Stimulated activated CD4-positive, alpha-beta T cell treated with anti-CD3 and anti-CD28 coated beads, TNF-alpha, amount 100 ng/mL, for 4 hours (primary cell): ENCODE measurements at places on chromosomes 4 and X.

- DNase-seq = no peak
Observed at GRCh38 chrX:73647212-73647611, 84.2 kb downstream of the CHIC1 start.

GRCh38 chr4:78707793-78708192, 68.4 kb upstream of the BMP2K start:
- no peak for DNase-seq

DNA sequence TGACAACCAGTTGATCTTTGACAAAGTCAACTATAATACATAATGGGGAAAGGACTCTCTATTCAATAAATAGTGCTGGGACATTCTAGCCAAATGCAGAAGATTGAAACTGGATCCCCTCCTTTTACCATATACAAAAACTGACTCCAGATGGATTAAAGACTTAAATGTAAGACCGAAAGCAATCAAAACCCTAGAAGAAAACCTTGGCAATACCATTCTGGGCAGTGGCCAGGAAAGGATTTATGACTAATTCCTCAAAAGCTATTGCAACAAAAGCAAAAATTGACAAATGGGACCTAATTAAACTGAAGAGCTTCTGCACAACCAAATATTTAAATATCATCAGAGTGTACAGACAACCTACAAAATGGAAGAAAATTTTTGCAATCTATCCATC, 185.1 kb downstream of the NPNT start:
- no peak for DNase-seq

GRCh38 chr4:4321951-4322688, 32.1 kb downstream of the ZBTB49 start:
- no peak for DNase-seq

DNA sequence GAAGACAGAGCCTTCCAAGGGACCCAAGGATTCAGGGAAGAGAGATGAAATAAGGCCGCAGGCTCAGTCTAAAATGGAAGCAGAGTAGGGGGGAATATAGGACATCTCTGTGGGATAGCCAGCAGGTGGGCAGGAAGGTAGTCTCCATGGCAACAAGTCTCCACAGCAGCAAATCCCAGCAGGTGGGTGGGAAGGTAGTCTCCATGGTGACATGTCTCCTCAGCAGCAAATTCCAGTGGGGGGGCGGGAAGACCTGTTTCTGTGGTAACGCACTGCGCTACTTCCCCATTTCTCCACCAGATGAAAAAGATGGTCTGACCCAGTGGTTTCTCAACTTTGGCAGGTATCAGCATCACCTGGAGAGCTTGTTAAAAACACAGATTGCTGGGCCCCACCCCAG, 18.3 kb downstream of the NLGN3 start:
- DNase-seq = no peak

DNA sequence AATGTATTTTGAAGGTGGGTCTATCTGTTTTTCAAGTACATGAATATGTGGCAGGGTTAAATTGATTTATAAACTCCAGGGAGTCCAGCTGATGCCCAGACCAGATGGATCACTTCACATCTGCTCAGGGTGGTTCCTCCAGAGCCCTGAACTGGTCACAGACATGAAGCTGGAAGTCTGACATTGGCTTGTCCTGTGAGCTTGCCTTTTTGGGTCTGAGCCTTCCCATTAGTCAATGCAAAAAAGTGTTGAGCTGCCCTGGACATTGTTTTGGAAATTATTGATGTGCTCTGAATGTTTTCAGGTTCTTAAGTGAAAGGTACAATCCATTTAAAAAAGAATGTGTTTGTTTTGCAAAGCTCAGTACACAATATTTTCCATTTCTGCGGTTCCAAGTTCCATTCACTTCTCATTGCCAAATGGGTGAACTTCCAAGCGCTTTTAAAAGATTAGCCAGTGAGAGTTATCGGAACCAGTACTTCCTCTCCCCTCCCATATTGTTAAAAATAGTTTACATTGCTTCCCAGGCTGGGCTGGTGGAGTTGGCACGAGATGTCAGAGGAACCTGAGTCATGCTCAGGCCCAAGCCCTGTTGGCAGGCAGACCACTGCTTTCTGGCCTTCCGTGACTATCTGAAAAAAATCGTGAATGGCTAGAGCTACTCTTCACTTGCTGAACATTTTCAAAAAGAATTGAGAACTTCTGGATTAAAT, 52.1 kb downstream of the PDGFRA start:
- no peak for DNase-seq

DNA sequence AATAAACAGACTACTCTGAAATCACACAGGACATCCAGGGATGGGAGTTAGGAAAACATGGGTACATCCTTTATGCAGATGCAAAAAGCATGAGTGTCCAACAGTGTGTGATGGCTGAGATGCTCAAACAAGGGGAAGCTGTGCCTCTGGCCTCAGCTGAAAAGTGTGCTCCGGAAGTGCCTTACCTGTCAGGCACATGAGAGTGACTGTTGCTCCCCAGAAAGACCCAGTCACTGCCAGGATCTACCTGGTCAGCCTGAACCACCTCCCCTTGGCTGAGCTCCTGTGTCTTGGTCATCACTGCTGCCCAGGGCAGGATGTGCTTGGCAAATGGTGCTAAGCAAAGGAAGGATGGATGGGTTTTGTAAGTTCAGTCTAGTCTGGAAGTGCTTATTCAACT, 4.0 kb downstream of the PPP2R2C start:
- no peak for DNase-seq

- no peak for DNase-seq
Observed at GRCh38 chr4:125368146-125368545, 53.4 kb downstream of the FAT4 start.

DNA sequence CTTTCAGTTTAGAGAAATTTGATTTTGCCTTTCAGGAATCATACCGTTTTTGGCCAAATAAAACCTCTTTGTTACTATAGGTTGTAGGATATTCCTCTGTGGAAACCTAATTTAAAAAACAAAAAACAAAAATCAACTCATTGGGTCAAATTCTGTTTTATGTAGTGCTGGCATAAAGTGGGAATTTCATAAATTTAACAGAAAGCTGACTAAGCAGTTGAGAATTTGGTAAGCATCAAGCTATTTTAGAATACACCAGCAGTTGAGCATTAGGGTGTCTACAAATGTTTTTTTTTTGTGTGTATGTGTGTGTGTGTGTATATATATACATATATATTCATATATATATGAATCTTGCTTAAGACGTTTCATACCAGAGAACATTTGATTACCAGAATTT, 47.4 kb downstream of the C4orf33 start:
- DNase-seq = no peak

DNA sequence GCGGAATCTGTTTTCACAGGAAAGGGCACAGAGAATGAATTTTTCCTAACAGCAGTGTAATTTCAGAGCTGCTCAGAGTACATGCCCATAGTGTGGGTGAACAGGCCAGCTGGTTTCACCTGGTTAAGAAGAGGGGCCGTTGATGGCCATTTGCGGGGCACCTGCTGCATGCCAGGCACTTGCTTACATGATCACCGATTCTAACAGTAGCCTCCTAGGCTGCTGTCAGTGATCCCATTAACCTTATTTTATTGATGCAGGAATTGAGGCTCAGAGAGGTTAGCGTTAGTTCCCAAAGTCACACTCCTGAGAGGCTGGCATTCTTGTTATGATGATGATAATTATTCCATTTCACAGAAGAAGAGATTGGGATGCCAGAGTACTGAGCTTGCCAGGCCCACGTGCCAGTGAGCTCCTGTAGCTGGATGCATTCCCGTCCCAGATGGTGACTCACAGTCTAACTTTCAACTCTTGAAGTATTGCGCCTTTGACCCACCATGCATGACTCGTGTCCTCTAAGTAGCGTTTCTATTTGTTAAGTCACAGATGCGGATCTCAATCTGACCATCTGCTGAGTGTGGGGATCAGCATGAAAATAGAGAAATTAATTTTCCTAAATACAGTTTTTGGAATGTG, 76.5 kb downstream of the PSAPL1 start:
- no peak for DNase-seq

GRCh38 chrX:100812216-100813158, 7.7 kb upstream of the CSTF2 start:
- no peak for DNase-seq

DNA sequence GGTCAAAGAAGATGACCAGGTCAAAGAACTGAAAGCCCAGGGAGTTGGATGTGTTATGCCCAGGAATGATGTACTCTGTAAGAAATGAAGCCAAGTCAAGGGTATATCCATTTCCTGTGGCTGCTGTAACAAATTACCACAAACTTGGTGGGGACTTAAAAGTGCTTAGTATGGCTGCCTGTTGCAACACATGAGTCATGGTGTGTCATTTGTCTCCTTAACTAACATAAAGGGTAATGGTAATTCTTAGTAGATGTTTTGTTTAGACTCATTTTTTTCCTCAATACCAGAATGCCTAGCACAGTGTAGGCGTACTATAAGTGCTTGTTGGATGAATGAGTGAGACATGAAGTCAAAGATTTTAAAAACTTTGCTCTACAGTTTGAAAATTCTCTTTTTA, 45.7 kb downstream of the SYTL5 start:
- no peak for DNase-seq

DNA sequence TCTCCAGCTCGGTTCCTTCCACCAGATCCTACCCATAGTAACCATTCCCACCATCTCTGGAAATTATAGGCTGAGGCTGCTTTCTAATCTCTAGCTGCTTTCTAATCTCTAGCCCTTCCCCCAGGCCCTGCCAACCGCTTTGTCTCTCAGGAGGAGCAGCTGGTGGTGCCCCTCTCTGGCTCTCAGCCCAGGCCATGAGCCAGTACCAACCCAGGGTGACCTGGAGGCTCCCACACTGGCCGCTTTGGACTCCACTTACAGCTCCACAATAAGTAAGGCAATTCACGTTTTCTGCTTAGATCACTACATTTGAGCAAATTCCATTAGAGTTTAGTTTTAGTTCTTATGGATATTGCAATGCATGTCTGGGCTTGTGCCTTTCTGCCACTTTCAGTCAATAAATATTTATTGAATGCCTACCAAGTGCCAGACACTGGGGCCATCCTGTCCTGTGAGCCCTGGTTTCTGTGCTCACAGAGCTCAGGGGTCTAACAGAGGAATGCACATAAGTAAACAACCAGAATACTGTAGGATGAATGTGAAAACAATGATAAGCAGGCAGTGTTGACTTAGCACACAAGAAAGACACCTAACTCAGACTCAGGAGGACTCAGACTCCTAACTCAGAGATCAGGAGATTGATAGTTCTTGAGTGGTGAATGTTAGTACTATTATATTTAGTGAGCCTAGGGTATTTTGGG, 38.9 kb downstream of the SMC1A start:
- no peak for DNase-seq

GRCh38 chr4:168825975-168826374, 184.1 kb downstream of the CBR4 start:
- no peak for DNase-seq

DNA sequence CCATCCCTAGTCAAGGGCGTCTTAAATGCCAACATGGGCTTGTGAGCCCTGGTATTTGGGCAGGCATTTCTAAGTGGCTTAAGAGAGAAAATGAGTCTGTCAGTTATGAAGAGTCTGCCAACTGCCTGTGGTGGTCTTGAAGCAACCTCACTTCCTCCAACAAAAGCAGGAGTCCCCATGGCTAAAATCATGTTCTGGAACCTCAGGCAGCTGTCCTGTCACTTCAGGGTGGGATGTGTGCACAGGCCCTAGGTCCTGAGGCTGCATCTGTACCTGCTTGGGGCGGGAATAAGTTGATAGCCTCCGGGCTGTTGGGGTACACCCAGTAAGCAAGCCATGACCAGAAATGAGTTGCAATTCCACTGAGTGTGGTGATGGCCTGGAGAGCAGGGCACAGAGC, 115.0 kb upstream of the SCML1 start:
- no peak for DNase-seq

GRCh38 chr4:22391551-22391950, 124.3 kb downstream of the ADGRA3 start:
- no peak for DNase-seq

DNA sequence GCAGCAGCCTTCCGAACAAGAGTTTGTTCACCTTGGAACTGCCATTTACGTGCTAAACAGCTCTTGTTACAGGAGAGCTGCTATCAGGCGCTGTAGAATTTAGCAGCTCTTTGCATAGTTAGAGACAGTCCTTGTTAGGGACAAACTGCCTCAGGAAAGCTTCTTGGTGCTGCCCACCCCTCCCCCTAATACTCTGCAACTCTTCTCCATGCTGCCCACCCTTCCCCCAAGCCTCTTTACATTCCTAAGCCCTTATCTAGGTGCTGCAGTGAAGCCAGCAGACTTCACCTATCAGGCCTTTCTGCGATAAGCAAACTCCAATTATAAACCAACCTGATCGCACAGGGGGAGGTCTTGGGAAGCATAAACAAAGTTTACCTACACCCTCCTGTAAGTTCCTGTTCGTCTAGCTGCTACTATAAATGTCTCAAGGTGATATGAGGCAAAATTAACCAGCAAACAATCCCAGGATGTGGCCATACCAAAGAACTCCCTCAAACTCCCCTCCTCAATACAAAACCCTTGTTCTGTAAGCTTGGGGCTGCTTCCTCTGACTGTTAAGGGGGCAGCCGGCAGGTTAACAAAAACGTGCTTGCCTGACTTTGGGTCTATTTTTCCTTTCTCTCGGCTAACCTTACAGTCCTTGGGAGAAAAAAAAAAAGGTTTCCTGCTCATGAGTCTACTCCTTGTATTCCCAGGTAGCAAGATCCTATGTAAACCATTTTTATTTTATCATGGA, 74.0 kb upstream of the GC start:
- no peak for DNase-seq

DNA sequence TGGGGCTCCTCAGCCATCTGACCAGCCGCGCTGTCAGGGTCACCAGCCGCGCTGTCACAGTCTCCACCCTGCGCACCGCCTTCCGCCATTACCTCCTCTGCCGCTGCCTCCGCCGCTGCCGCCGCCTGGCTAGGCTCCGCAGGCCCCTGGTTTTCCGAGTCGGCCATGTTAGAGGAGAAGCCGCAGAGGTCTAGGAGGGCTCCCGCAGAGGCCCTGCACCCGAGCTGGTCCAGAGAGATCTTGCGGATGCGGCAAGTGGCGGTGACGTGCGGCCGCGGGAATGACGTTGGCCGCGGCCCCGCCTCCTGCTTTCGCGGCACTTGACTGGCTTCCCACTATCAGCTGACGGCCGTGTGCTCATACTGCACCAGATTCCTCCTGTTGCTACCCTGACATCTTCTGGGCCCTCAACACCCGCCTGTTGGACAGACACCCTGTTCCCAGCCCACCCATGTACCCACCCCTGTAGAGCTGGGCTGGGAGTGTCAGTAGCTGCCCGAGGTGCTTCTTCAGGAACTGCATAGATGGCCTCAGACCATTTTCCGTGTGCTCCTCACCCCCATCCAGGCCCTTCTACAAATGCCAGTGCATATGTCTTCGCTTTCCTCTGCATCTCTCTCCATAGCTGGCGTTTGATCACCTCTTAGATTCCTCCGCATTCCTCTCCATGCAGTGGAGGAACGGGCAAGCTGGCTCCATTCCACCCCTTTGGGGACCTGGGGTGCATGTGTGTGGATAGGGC, at the start of gene NAP1L5:
Gene NAP1L5, minus strand, starts transcription at position 242 of the 742 bp plus-strand sequence. Its CDS starts 75 bp downstream, at position 167.
- peak; percentile 28 for DNase-seq

- DNase-seq = no peak
Observed at GRCh38 chr4:145792429-145792828, 112.5 kb downstream of the C4orf51 start.

- no peak for DNase-seq
Observed at GRCh38 chrX:54043056-54043455, 1.2 kb downstream of the PHF8 start.
